Activated CD8-positive, alpha-beta memory T cell treated with anti-CD3 and anti-CD28 coated beads for 48 hours (primary cell): ENCODE measurements at places on chromosomes 11 and 22.

DNA sequence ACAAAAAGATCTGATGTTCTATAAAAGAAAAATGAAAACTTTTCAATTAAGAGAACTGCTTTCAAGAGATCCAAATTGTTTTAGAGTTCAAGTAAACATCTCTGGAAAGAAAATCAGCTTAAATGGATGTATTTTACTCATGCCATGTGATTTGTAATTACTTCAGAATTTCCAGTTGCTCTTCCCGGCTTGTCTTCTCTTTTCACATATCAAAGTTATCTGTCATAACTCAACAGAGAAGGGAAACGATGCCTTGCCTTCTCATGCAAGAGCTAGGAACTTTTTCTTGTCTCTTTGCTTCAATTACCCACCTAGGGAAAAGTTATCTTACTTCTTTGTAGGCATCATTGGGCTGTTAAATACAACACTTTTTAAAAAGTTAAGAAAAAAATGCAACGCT lies 255.2 kb upstream of the POU2AF2 start:
- no peak for DNase-seq

GRCh38 chr11:70872299-70872698 lies 380.1 kb downstream of the SHANK2 start:
- no peak for DNase-seq

- DNase-seq = no peak
These were observed 336.1 kb downstream of the CTTN start for GRCh38 chr11:70734379-70734778.

- no peak for DNase-seq
These were observed 22.7 kb upstream of the PLEKHA7 start for GRCh38 chr11:17036666-17037658.

DNA sequence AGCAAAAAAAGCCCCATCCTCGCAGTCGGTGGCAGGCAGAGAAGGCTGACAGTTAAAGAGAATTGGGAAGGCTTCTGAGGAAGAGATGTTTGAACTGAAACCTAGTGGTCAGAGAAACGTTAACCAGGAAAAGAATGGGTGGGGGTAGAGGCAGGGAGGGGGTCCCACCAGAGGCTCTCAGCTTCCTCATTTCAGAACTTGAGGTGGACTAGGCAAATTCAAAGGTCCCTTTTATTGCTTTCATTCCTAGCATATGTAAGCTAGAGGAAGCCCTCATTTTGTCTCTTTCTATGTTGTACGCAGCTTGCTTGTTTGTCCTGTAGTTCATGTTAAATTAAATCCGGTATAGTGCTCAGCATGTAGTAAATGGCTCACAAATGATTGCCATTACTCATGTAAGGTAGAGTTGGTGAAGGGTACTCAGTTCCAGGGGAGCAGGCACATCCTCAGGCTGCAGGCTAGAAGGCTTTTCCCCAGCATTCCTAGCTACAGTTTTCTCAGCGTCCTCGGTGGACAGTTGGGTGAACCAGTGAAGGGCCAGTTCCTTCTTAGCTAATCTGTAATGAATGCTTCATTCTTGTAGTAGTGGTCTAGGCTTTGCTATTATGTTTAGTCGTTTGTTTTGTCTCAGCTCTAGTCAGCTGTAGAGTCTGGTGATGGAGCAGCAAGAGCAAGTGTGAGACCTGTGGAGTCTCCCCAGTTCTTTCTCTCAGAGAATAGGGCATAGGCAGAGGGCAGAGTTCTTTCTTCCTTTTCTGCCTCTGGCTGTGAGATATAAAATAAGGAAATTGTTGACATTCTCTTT lies 58.6 kb downstream of the UVRAG start:
- no peak for DNase-seq

- DNase-seq = no peak
These were observed 29.1 kb upstream of the SYT7 start for GRCh38 chr11:61609980-61610366.

GRCh38 chr11:134667505-134667904 lies 255.5 kb upstream of the B3GAT1 start:
- DNase-seq = no peak

DNA sequence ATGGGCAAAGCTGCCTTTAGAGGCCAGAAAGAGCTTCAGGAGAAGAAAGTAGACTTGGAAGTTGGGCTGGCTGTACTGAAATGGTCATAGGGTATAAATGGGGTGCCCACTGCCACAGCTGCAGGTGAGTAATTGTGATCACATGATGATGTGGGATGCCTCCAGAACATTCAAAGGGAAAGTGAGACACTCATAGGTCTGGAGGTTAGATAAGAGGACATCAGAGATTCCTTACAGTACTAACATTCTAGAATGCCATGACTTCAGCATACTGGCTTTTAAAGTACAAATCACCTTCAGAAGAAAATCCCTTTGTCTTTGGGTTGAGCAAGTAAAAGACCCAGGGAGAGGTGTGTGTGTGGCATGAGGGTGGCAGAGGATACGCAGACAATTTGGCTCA lies 419.2 kb downstream of the TENM4 start:
- DNase-seq = no peak

GRCh38 chr11:98565311-98565710 lies 455.4 kb upstream of the CNTN5 start:
- DNase-seq = no peak

GRCh38 chr11:11536650-11537049 lies 85.2 kb downstream of the GALNT18 start:
- DNase-seq = no peak

- no peak for DNase-seq
These were observed 102.7 kb upstream of the PARVA start for GRCh38 chr11:12274558-12275197.

DNA sequence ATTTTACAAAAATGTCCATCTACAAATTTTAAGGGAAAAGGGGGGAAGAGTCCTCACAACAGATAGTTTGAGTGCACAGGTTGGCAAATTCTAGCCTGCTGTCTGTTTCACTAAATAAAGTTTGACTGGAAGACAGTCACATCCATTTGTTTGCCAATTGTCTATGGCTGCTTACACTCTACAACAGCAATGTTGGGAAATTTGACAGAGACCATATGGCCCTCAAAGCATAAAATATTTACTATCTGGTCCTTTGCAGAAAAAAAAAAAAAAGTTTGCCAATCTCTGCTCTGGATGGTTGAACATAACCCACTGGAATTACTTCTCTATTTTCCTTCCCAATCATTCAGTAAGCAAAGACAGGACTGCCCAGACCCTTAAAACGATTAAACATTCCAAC lies 88.2 kb downstream of the FCHSD2 start:
- no peak for DNase-seq

- DNase-seq = no peak
These were observed 1.9 kb downstream of the ACR start for GRCh38 chr22:50739894-50740293.

DNA sequence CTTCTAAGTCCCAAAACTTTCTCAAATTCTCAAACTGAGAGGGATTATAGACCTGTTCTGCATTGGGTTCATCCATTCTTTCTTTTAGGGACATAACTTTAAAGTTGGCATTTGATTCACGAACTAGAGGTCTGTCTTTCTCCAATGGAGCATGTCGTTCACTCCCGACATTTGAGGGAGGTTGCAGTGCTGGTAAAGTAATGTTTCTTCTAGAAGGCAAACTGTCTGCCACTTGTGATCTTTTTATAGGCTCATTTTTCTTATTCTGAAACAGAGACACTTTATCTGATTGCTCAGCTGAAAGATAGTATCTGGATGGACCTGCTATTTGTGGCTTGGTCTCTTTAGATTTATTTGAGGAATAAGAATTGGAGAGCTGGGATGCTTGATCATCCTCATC lies 40.4 kb upstream of the CCDC89 start:
- DNase-seq = no peak

- no peak for DNase-seq
These were observed 90.2 kb downstream of the NAV2 start for GRCh38 chr11:19802773-19803293.

DNA sequence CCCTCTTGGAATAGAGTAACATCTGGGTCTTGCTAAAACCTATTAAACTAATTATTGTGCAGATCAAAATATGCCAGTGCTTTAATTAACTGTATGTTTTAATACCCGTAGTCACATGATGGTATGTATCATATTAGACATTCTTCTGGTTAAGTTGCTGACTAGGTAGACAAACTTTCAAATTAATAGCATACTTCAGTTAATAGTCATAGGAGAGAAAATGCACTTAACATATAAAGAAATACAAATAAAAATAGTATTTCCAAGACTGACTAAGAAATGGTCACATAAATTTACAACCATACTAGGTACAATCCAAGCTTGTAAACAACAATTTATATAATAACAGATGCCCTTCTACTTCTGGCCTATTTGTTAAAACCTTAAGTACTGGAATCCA lies 7.6 kb upstream of the EXPH5 start:
- DNase-seq = no peak

DNA sequence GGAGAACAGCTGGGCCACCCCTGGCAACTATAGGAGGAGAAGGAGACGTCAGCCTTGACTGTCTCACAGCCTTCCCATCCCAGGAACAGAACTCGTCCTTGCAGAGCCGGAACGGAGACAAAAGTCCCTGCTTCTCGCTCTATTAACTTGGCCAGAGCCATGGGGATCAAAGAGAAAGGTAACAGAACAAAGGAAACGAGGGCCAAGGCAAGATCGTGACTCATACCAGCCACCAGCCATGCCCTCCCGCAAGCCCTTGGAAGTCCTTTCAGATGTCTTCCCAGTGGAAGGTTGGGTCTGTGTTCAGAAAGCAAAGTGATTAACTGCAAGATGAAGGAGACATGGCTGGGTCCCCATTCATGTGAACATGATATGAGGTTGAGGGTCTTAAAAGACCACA lies 64.7 kb downstream of the PDE2A start:
- no peak for DNase-seq

DNA sequence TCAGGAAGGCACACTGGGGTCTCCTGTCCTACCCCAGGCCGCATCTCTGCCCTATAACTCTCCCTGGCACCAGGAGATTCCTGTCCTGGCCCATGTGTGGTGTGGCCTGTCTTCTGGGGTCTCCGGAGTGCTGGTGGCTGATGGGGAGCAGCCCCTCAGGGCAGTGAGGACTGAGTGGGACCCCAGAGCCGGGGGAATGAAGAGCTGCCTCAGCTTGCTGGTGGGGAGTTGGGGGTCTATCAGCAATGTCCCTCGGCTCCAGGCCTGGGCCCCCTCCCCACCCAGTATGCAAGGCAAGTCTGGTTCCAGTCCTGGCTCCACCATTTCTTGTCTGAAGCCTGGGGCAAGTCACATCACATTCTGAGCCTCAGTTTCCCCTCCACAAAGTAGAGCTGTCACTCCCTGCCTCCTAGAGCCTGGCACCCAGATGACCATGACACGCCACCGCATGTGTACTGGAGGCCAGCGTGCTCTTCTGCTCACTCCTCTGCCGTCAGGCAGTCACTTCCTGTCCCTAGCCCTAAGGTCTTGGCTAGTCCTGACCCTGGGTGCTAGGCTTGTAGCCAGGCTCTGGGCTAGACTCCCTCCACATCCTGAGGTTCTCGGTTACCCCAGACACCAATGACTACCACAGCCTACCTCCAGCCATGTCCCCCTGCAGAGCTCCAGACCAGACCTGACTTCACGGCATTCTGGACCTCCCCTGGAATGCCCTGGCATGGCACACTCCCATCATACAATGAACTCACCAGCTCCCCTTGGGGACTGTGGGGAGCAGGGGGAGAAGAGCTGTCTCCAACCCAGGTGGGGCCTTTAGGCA lies 12.8 kb downstream of the ARAP1 start:
- no peak for DNase-seq

- no peak for DNase-seq
These were observed 1.0 kb upstream of the FKBP2 start for GRCh38 chr11:64239662-64240434.

GRCh38 chr11:125772834-125773505 lies 5.7 kb downstream of the PATE2 start:
- no peak for DNase-seq

- DNase-seq = no peak
These were observed 70.3 kb downstream of the MAML2 start for GRCh38 chr11:96272529-96273222.
